Caki2 (cell line): ENCODE measurements at places on chromosomes 2 and 18. TPM values are rescaled to one million over a fixed set of nuclear protein-coding genes. Genes with fewer than 3 reads are reported as not detected.

The SLC30A3 gene
- not detected in 2 replicates for total RNA-seq

The MRPL44 gene
- total RNA-seq = 25.3 and 28.7 TPM in 2 replicates

The DSG1 gene
- total RNA-seq = not detected in 2 replicates

The ST6GAL2 gene
- total RNA-seq = not detected in 2 replicates

The HS1BP3 gene
- 47.8 and 66.2 TPM in 2 replicates for total RNA-seq

The MIB1 gene
- 25.4 and 45.7 TPM in 2 replicates for total RNA-seq

The CFAP65 gene
- not detected in 2 replicates for total RNA-seq

The PGAP1 gene
- 1.5 and 1.8 TPM in 2 replicates for total RNA-seq

The CERKL gene
- 0.52 and 1.6 TPM in 2 replicates for total RNA-seq

The GPR39 gene
- total RNA-seq = 4.3 and 15.7 TPM in 2 replicates

The LMAN2L gene
- 70.7 and 78.9 TPM in 2 replicates for total RNA-seq

The NT5C1B gene
- not detected in 2 replicates for total RNA-seq

The MPP4 gene
- not detected in 2 replicates for total RNA-seq

The EMILIN1 gene
- total RNA-seq = 0.07 and 0.58 TPM in 2 replicates
